Activated CD8-positive, alpha-beta memory T cell treated with anti-CD3 and anti-CD28 coated beads for 48 hours (primary cell): ENCODE measurements at places on chromosomes 2 and 18.

DNA sequence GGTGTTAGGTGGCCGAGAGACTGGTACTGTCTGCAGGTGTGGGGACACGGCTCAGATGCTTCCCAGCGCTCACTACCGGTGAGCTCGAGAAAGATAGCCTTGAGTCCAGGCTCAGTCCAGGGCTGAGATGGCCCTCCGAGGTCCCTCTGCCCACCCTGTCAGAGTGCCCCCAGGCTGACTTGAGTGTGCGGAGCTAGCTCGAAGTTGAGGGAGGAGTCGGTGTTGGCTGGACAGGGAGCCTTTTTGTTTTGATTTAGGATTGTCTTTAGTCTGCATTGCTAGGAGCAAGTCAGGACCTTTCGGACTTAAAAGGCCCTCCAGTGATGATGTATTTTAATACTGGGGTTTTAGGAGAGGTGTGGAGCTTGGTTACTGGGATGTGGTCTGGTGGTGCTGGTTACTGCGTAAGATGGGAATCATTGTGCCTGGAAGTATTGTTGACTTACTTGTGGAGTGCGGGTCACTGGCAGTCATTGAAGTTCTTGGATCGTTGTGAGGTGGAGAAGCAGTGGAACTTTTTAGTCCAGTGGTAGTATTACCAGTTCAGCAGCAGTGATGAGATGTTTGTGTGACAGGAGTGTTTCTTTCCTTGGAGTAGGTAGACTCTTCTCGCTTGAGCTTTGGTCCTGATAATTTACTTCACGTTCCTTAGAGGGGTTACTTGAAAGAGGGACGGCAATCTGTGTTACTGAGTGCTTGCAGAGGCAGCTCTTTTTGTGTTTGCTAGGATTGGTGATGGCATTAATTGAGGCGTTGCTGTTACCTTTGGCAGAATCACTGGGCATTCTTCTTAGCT, 633 bp downstream of the KIAA1328 start:
- DNase-seq: no peak

DNA sequence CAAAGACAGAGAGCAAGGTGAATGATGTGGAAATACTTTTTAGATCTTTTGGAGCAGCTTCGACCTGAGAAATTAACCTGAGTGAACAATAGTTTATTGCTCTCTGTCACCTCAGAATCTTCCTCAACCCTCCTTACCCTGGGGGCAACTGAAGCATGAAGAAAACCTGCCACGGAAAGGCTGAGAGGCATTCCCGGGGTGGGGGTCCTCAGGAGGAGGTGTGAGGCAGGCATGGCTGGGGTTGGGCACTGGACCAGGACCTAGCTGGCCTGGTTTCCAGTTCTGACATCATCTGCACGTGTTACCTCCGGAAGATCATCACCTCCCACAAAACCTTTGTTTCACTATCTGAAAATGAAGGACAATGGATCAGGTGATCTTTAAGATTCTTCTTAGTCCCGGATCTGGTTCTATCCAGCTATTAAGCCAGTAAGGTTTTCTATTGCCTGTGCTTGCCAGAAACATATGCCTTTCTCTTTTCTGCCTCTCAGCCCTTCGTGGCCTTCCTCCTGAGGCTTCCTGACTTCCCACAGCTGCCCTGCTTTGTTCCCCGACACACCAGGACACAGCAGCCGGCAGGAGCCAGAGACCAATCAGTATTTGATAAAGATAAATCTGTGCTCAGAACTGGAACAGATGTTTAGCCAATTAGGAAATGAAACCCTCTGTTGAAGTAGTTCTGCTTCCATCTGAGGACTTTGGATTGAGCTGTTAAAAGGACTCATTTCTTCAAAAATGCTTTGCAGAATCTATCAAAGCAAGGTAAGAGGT, 232.5 kb downstream of the TDRD15 start:
- DNase-seq: no peak

DNA sequence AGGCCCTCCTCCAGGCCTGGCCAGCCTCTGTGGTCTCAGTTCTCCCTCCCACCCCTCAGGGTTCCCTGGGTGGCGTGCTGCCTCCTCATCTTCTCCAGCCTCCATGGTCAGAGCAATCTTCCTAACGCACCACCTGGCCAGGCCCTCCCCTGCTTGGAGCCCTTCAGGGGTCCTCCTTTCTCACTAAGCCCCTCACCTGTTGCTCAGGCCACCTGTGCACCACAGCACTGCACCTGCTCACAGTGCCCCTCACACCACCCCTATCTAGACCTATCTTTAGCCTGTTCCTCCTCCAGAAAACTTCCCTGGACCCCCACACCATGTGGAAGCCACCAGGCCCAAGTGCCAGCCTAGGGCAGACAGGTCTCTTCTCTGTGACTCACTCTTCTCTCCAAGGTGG, 267.1 kb downstream of the ATAD2B start:
- DNase-seq: no peak

- no peak for DNase-seq
Measured at GRCh38 chr2:105034170-105034569, 3.7 kb upstream of the MRPS9 start.

DNA sequence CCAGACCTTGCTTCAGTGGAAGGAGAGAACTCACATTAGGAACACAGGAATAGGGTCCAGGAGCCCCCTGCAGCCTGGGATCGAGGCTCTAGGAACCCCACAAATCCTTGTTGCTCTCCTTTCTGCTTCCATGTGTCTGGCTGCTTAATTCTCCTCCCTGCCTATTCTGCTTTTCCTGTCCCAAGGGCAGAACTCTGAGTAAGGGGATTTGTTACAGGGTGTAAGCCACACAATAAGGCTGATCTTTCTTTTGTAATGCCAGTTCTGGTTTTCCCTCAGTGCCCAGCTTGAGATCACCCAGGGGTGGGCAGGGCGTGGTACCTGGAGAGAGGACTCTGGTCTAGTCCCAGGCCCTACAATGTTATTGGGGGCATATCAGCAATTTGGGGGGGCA, 119.6 kb upstream of the MGAT5 start:
- no peak for DNase-seq
